ENCODE measurements at places on chromosomes 6 and 20.

DNA sequence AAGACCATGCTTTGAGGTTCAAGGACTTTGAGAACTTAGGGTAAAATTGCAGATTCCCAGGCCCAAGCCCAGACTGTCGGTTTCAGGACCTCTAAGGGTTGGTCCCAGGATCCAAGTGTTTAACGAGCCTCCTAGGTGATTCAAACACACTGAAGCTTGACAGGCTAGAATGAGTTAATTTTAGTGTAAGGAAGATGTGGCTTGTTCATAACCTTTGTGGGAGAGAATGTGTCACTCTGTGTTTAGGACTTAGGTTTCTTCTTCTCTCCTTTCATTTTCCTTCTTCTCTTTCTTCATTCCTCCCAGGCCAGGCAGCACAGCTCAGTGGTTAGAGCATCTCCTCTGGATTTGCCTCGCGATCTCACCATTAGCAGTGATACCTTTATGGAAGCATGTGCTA is 104.8 kb upstream of the KCNG1 start:
- no peak for DNase-seq

GRCh38 chr20:26216025-26216424 is 519.4 kb upstream of the ZNF337 start:
- DNase-seq = no peak

- no peak for DNase-seq
These were observed 6.4 kb upstream of the SLC2A12 start for GRCh38 chr6:134058622-134059366.

- DNase-seq = no peak
These were observed 119.6 kb downstream of the CDH4 start for GRCh38 chr20:61371501-61372136.

DNA sequence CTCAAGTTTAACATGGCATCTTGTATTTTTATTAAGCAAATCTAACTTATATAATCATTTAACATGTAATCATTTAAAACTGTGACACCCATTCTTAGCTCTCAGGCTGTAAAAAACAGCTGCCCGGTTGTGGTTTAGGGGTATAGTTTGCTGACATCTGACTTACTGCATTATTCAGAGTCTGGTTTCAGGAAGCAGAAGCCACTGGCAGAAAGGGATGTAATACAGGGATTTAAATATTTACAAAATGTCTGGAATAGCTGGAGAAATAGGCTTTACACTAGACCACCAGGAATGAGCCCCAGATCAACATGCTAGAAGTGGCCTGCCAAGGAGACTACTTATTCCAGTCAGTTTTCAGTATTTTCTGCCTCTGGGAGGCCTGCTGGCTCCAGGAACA is 421.1 kb downstream of the CD109 start:
- no peak for DNase-seq

GRCh38 chr6:15399641-15400470 is 154.0 kb downstream of the JARID2 start:
- DNase-seq = no peak

DNA sequence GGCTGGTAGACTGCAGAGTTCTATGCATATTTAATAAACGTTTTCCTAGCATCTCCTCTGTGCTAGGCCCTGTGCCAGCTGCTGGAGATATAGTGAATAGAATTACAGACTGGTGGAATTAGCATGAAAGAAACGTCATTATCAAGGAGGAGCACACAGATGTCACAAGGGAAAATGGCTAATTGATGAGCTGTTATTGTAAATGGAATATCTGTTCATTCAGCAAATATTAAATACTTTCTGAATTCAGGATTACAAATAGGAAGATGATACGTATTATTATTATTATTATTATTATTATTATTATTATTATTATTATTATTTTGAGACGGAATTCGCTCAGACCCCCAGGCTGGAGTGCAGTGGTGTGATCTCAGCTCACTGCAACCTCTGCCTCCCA is 1.2 kb downstream of the AAR2 start:
- DNase-seq = no peak

DNA sequence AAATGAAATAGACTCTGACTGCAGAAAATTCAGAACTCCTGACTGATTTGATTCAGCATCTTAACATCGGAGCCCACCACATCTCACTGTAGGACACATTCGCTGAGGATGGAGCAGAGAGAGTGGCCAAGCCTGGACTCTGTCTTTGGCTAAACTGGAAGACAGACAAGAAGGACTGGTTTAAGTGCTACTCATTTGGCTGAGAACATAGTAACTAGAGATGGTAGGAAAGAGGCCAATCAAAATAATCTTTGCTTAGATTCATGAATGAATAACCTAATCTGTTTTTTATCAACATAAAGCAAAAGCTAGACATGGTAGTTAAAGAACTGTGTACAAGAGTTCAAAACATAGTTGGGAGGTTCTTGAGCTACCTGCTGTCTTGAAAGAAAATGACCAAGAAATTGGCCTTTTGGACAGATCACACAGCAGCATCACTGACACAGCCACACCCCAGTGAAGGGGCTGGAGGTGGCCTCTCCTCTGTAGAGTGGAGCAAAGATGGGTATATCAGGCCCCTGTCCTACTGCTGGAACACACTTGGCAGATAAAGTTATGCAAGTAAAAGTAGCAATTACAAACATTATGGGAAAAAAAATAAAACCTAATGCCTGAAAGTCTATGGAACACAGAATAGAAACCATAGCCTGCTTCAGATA is 87.1 kb upstream of the NT5E start:
- DNase-seq = no peak

DNA sequence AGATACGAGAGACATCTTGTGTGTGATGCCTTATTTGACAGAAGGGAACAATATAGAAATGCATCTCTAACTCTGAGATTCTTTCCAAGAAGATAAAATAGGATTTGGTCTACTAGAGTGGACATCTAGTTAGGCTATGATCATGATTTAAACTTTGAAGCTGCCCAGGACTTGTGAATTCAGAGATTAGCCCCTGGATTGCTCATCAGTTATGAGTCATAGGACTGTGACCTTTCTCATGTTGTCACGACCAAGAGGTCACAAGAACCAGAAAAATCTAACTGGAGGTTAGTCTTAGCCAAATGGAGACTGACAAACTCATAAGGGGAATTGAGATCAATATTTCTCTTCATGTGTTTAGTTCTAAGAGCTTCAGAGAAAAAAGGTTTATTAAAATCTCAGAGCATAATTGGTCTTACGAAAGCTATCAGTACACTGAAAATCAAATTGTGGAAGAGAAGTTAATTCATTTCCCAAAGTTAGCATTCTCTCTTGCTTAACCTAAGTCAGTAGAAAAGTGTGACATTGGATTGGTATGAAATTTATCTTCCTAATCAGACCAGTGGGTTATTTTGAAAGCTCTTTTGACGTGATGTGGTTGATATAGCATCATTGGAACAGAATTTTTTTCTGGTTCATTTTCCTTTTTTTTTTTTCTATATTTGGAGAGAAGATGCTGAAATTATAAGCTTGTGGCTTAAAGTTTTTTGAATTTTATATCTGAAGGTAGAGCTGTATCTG is 245.7 kb downstream of the RNF144B start:
- no peak for DNase-seq

- no peak for DNase-seq
These were observed 12.0 kb upstream of the RAET1E start for GRCh38 chr6:149909701-149910470.

DNA sequence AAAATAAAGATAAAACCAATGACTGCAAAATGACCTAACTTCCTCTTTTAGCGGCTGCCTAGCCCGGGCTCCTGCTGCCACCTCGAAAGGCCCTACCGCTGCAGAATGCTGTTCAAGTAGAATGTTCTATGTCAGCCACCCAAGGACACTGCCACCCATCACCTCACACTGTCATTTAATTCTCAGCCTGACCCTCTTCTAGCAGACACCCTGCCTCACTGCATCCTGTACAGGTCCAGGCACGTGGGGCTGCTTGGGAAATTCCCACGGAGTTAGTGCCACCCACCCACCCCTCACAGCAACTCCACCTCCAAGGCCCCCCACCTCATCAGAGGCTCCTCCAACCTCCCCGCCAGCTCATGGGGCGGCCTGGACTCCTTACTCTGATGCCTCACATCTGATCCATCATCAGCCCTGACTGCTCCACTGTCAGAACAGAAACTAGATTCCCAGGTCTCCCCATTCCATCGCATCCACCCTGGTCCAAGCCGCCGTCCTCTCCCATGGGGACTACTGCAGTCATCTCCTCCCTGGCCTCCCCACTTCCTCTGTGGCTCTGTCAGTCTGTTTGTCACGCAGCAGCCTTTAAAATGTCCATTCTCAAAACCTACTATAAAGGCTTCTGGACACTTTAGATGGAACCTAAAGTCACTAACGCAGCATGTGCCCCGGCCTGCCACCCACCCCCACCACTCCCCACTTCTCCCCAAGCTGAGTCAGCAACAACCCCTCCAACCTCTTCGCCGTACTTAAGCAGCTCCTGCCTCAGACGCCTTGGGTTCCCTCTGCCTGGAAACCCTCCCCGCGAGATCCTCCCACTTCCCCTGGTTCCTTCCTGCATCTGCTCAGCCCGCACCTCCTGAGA is 17.0 kb downstream of the NFATC2 start:
- no peak for DNase-seq

DNA sequence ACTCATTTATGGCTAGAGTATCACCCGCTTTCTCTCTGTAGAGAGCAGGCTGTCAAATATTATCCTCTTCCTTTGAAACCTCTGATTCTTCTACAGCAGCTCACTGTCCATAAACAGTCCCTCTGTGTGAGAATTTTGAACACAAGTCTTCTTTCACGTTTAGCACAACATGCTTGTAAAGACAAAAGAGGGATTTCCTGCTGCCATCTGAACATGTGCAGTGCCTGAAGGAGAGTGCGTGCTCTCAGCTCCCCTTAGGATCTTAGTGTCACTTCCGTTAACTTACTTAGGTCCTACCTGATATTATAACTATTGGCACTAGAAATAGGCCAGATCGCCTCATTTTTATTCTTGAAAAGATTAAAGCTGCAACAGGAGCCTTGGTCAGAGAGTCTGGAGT is 50.9 kb downstream of the FNDC1 start:
- no peak for DNase-seq

- DNase-seq = no peak
These were observed 22.7 kb upstream of the TMEM181 start for GRCh38 chr6:158536891-158537798.

- no peak for DNase-seq
These were observed 162.4 kb downstream of the TBC1D32 start for GRCh38 chr6:121171879-121172278.

DNA sequence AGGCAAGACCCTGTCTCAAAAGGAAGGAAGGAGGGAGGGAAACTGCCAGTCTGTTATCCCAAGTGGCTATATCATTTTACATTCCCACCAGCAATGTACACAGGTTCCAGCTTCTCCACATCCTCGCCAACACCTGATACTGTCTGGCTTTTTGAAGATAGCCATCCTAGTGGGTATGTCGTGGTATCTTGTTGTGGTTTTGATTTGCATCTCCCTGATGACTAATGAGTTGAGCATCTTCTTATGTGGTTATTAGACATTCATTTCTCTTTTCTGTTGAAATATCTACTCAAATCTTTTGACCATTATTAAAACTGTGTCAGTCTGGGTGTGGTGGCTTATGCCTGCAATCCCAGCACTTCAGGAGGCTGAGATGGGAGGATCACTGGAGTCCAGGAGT is 47.9 kb upstream of the ARID1B start:
- no peak for DNase-seq

- no peak for DNase-seq
These were observed 42.4 kb upstream of the GNRH2 start for GRCh38 chr20:3000852-3001523.

GRCh38 chr20:37369846-37370245 is 23.9 kb downstream of the SRC start:
- DNase-seq = no peak

DNA sequence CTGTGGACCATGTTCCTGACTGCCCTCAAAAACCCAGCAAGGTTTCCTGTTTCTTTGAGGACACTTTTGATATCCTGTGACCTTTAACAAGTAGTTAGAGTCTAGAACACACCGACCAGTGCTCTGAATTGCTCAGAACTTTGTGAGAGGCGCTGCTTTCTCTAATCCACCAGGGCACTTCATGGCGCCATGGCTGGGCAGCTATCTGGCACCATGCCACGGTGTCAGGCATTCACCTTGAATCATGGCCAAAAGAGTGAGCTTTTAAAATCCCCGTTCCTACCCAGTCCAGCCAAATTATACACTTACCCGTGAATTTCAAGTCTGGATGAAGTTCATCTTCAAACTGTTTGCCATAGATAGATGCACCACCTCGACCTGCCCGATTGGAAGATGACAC is 17.0 kb upstream of the CPNE5 start:
- no peak for DNase-seq

GRCh38 chr6:106473812-106474211 is 113.3 kb downstream of the CRYBG1 start:
- DNase-seq = no peak

DNA sequence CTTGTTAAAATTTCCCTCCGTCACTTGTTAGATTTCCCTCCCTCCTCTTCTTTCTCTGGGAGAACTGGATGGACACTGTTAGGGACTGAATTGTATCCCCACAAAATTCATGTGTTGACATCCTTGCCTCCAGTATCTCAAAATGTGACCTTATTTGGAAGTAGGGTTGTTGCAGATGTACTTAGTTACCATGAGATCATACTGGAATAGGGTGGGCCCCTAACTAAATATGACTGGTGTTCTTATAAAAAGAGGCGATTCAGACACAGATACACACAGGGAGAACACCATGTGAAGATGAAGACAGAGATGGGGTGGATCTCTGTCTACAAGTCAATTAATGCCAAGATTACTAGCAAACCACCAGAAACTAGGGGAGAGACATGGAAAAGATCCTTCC is 139.5 kb downstream of the ALDH8A1 start:
- no peak for DNase-seq

DNA sequence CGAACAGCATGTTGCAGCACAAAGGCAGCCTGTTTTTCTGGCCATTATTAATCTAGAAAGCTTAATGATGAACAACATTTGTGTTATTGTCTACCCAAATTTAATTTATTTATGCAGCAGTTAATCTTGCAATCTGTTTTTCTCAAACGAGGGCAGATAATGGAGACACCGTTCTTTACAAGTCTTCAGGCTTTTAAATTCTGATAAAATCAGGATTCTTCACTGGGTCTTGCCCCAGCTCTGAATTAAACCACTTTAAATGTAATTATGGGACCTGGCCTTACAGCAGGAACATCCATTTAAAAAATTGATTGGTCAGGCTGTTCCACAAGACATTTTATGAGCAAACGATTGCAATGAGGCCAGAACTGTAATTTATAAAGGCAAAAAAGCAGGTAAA is 26.5 kb upstream of the INSM1 start:
- DNase-seq = no peak

DNA sequence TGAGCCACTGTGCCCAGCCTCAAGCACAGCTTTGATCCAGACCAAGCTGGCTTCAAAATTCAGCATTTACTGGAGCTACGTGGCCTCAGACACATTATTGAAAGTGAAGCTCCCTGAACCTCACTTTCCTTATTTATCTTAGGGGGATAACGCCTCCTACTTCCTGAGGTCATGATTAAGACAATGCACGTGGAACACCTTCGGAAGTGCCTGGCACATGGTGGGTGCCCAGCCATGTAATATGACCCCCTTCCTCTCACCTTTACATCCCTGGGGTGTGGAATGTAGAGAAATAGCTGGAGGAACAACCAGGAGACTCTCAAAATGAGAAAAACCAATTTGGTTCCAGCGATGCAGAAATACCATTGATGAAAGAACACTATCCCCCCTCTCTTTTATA is 1.6 kb upstream of the CLPS start:
- no peak for DNase-seq

- no peak for DNase-seq
These were observed 62.0 kb downstream of the IYD start for GRCh38 chr6:150430815-150431214.

Data from effector CD8-positive, alpha-beta T cell (primary cell).